ENCODE measurements at places on chromosomes 6 and 20.

GRCh38 chr6:16925461-16925860, 164.2 kb upstream of the ATXN1 start:
- no peak for DNase-seq

DNA sequence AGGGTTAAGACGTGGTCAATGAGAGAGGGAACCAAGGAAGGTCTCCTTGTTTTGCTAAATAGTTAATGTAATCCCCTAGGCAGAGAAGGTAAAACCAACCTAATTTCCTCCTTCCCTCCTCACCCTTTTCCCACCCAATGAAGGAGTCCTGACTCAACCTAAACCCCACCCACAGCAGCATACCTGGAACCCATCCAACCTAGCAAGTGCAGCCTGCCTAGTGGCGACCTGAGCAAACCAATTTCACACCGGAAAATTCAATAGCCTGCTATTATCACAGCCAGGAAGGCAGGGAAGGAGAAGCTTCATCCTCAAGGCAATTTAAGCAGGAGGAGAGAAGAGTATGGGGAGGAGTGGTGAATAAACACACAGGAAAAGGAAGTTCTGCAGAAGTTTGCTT, 46.9 kb downstream of the OSTM1 start:
- no peak for DNase-seq

- no peak for DNase-seq
These were observed 350.8 kb downstream of the RNGTT start for GRCh38 chr6:88612631-88613030.

DNA sequence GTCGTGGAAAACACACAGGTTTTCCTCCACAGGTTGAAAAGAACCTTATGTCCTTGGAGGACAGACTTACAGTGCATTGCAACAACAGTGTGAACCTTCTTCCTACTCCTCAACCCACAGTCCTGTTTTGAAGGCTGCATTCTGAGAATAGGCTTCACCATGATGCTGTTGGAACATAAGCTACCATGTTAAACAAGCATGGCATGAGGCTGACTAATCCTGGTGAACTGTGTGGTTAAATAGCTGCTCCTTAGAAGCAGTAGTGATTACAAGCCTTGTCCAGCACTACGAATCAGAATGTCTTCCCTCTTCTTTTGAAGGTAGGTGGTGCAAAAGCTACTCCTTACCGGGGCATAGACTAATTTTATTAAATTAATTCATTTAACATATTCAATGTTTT, 368.5 kb upstream of the EPHA7 start:
- DNase-seq, result no peak

- no peak for DNase-seq
These were observed 14.0 kb downstream of the ZC2HC1B start for GRCh38 chr6:143878272-143878760.

DNA sequence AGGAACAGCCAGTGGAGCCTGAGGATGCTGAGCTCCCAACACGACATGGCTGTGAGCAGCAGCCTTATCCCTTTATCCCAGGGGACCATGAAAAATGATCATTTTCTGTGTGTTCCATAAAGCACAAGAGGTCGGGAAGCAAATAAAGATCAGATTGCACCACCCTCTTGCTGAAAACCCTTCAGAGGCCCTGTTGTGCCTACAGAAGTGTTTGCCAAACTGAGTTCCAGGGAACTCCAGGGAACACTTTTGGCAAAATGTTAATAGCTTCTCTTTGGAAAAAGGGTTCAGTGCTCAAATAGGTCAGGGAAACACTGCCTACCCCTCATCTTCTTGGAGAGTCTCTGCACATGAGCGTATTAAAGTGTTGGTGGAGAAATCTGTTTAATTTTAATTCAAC, 24.4 kb downstream of the ARMC2 start:
- DNase-seq, result no peak

- DNase-seq, result no peak
These were observed 183.1 kb downstream of the MOXD1 start for GRCh38 chr6:132218059-132218696.

- DNase-seq, result no peak
These were observed 132.9 kb upstream of the MCHR2 start for GRCh38 chr6:100126790-100127484.

- DNase-seq, result peak; percentile 69
These were observed 1.6 kb downstream of the MARCKS start for GRCh38 chr6:113858480-113859348.

DNA sequence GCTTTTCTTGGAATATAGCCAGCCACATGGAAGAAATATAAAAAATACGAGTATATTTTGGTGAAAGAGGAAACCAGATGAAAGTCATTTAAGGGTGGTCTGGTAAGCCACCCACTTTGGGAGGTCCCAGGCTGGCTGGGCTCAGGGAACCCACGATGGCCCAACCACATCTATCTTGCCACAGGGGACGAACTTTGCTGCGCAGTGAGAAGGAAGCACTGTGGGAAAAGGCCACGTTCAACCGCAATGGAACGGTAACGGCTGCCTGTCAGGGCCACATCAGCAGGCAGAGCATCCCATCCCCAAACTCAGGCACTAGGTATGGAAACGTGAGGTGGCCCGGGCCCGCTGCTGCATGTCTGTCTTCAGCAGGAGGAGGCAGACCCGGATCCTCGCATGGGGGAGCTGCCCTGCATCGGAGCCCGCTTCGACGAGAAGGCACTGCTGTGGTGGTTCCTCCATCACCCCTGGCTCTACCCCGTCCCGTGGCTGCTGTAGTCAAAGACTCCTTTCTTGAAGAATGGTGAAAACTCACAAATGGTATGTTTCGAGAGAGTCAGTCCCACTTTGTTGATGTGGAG, 300.4 kb downstream of the KIF16B start:
- DNase-seq, result no peak
